ENCODE measurements at places on chromosomes 2 and 18.

- no peak for DNase-seq
Observed at GRCh38 chr18:45413180-45413836, 202.0 kb upstream of the SLC14A2 start.

DNA sequence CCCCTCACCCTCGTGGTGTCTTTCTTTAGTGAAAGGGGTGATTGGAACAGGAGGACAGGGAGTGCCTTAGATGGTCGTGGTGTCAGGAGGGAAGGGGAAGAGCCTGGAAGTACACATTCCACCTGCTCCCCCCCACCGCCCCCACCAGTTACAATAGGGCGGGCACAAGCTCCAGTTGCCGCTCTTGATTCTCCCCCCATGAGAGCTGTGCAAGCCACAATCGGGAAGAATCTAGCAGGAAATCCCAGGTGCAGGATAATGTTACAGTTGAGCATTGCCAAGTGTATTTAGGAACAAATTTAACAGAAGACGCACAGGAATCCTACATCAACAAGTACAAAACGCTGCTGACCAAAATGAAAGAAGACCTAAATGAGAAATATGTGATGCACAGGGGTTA is 73.6 kb downstream of the ASAP2 start:
- DNase-seq: no peak

- no peak for DNase-seq
Observed at GRCh38 chr2:232412986-232413385, 6.3 kb downstream of the ALPG start.

DNA sequence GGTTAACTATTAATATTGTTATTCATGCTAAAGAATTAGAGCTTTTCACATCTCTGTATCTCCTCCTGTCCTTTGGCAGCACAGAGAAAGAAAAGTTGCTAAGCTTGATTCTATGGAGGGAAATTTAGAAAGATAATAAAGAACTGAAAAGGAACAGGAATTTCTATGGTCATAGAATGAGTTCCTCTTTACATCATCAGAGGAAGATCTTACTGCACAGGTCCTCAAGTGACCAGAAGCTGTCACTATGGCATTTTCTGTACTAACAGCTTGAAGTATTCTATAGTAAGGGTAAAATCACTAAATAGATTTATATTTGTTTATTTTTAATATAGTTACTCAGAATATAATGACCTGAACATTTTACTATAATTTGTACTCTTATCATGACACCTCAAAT is 6.0 kb upstream of the PRKD3 start:
- no peak for DNase-seq

GRCh38 chr2:575030-575726 is 102.0 kb downstream of the TMEM18 start:
- DNase-seq: no peak

- DNase-seq: no peak
Observed at GRCh38 chr2:148614322-148615049, 30.1 kb upstream of the EPC2 start.

- DNase-seq: no peak
Observed at GRCh38 chr2:195579776-195580555, 77.1 kb upstream of the SLC39A10 start.

DNA sequence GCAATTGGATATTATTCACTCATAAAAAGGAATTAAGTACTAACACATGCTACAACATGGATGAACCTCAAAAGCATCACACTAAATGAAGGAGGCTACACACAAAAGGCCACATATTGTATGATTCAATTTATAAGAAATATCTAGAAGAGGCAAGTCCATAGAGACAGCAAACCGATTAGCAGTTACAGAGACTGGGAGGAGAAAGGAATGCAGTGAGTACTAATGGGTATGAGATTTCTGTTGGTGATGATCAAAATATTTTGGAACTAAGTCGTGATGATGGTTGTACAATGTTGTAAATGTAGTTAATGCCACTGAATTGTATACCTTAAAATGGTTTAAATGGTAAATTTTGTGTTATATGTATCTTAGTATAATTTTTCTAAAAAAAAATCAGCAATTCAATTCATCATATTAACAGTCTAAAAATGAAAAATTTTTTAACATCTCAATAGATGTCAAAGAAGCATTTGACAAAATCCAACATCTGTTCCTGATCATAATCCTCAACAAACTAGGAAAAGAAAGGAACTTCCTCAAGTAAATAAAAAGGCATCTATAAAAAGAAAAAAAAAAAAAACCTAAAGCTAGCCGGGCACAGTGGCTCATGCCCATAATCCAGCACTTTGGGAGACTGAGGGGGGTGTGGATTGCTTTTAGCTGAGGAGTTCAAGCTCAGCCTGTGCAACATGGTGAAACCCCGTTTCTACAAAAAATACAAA is 98.1 kb downstream of the TGIF1 start:
- no peak for DNase-seq

DNA sequence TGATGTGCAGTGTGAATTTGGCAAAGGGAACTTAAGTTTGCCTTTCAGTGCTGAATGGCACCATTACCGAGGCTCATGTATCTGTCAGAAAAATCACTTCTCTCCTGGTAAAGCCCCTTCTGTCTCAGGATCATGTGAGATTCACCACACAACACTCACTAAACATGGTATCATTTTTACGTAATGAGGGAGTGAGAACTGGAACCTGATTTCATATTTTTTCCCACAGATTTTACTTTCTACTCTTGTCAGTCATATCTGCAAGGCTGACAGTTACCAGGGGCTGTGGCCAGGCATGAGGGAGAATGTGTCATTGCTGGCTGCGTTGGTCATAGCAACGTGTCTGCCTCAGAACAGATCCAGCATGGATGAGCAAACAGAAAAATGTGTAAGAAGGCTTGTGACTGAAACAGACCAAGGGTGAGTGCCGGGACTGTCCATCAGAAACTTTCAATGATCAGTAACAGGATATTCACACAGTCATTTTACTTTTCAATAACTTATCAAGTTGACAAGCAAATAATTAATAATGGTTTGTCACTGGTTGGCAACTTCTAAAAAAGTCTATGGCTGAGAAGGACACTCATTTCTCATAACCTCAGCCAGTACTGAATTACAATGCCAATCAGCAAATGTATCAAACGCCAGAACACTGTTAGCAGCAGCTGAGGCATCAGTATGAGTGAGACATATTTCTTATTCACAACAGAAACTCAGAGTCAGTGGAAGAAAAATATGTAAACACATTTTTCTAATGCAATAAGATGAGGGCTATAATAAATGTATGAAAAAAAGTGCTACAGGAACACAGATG is 100.5 kb downstream of the CDC42EP3 start:
- no peak for DNase-seq

DNA sequence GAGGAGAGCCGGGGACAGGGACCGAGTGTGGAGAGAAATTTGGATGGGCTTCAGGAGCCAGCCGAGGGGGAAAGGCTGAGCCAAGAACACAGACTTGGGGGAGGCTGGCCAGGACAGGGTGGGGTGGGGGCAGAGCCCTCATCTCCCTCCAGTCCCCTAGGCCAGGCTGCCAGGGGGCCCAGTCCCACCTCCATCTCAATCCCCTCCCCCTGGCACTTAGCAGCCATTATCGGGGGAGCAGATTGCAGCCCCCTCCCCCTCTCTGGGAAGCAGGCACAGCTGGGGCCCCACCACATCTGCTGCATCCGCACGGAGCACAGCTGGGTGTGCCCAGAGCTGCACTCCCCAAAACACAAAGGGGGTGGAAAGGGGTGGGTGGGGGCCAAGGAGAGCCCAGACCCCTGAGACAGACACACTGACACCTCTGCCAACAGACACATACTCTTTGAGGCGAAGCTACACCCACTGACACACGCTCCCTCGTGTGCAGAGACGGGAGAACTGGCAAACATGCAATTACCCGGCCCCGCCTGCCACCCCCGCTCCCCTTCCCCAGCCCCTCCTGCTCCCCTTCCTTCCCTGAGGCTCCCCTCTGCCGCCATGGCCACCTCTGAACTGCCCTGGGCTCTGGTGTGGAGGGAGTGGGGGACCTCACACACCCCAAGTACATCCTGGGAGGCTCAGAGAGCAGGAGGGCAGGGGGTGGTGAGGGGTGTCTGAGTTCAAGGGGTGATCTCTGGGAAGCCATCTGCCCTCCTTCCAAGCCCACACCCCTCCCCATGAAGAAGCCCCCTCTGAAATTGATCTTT is 5.1 kb upstream of the ASIC4 start:
- no peak for DNase-seq

DNA sequence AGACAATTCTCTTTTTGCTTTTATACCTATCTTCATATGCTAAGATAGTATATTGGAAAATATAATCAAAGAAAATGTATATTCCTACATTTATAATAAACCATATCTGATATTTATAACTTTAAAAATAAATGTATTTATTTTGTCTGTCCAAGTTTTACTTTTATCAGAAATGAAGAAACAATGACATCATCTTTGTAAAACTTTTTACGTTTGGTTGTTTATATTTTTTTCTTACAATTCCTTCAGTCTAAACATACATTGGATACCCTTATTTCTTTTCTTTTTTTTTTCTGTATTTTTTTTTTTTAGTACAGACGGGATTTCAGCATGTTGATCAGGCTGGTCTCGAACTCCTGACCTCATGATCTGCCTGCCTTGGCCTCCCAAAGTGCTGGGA is 1577.0 kb upstream of the SLC39A10 start:
- DNase-seq: no peak

- no peak for DNase-seq
Observed at GRCh38 chr2:19695706-19696105, 206.1 kb downstream of the TTC32 start.

- no peak for DNase-seq
Observed at GRCh38 chr2:156471762-156472161, 35.6 kb downstream of the GPD2 start.

- no peak for DNase-seq
Observed at GRCh38 chr2:125596612-125597011, 1059.3 kb upstream of the GYPC start.

DNA sequence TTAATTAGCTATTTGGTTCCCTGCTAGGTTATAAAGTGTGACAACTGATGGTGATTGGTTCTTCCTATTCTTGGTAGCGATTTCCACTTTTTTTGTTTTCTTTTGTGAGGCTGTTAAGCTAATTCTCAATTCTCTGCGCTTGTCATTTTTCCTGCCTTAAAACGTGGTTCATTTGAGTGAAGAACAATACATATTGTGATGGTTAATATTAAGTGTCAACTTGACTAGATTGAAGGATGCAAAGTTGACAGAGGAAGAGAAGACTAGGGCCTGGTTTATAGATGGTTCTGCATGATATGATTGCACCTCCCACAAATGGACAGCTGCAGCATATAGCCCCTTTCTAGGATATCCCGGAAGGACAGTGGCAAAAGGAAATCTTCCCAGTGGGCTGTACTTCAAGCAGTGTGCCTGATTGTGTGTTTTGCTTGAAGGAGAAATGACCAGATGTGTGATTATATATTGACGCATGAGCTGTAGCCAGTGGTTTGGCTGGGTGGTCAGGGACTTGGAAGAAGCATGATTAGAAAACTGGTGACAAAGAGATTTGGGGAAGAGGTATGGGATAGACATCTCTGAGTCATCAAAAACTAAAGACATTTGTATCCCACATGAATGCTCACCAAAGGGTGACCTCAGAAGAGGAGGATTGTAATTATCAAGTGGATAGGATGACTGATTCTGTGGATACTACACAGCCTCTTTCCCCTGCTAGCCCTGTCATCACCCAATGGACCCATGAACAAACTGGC is 39.4 kb upstream of the ZNF804A start:
- DNase-seq: no peak

DNA sequence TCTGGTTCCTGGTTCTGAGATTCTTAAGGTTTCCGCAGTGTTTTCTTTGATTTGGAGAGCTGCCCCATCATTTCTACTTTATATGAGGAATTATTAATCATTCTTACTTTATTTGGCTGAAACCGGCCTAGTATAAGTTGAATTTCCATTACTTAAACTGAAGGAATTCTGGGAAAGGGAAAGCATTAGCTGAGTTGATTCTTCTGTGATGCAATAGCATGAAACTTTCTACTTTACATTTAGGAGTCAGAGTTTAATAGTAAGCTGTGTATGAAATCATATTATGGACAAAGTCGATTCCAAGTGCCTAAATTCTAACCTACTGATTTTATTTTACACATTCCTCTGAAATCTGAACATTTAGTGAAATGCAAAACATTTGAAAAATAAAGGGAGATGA is 1269.7 kb upstream of the ZEB2 start:
- no peak for DNase-seq

DNA sequence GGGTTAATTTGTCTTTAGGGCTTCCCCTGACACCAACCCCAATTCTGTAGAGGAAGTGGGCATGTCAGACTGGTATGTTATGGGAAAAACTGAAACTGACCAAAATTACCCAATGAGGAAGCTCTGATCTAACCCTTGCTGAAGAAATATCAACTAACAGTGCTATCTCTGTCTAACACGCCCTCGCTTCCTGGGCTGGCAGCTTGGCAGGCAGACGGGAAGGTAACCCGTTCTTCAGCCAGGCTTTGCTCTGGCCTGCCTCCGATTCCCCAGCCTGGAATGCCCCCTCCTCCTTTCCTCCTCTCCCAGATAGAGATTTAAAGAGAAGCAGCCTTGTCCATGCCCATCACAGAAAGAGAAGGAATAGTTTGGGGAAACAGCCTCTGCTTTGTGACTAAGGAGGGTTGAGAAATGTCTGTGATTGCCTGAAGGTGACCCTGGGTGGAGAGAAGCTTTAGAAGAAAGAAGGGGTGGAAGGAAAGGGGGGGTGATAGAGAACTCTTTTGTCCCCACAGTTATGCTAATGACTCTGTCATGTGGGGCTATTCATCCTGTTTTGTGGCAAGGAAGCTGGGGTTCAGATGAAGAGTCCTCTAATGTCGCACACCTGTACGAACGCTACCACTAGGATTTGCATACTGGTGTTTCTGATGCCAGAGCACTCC is 15.4 kb downstream of the HK2 start:
- DNase-seq: peak; percentile 30

- no peak for DNase-seq
Observed at GRCh38 chr2:219916726-219917440, 289.5 kb downstream of the SLC4A3 start.

DNA sequence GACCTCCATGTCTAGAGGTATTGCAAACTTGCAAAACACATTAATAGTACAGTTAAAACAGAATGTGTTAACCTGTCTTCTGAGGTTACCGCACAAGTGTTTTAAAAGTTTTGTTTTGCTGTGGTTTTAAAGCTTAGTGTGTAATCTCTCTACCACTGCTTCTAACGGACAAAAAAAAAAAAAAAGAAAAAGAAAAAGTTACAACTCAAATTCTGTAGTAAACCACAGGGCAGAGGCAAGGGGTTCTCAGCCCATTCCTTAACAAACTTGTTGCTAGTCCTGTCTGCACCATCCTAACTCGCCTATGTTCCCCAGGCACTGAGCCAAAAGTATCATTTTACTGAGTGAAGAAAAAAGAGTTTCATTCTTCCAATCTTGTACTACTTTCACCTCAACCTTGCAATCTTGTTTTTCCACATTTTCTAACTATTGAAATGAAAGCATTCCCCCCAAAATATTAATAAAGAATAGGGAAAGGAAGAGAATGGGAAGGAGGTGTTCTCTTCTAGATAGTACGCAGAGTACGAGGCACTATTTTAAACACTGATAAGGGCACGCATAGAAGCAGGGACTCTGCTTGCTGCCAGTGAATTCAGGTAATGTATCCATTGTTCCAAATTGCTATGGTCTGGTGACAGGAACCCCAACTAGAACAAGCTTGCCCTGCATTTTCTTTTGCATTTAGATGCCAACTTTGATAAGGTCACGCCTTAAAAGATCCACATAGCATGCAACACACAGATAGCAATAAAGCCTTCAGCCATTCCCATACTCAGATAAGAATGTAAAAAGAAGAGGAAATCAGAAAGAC is 47.1 kb downstream of the IKZF2 start:
- no peak for DNase-seq

GRCh38 chr2:30351949-30352348 is 95.1 kb upstream of the LCLAT1 start:
- no peak for DNase-seq

All from stimulated activated CD8-positive, alpha-beta memory T cell treated with anti-CD3 and anti-CD28 coated beads, Interleukin-2, amount 100 ng/mL, for 1 hour (primary cell).